Hindlimb muscle (tissue), 1 donor: ENCODE measurements at places on chromosomes 16 and 17. TPM values are rescaled to one million over a fixed set of nuclear protein-coding genes. Genes with fewer than 3 reads are reported as not detected.

Gene KRTAP9-4
- not detected for polyA plus RNA-seq

Gene KRTAP3-2
- 0.28 TPM for polyA plus RNA-seq

Gene PRSS8
- polyA plus RNA-seq: 0.48 TPM

Gene CASKIN1
- 3.1 TPM for polyA plus RNA-seq

Gene ABCA9
- polyA plus RNA-seq: 17.8 TPM

Gene NKD1
- polyA plus RNA-seq: 13.1 TPM

Gene FNDC8
- polyA plus RNA-seq: not detected

Gene YPEL2
- polyA plus RNA-seq: 16.5 TPM

DNA sequence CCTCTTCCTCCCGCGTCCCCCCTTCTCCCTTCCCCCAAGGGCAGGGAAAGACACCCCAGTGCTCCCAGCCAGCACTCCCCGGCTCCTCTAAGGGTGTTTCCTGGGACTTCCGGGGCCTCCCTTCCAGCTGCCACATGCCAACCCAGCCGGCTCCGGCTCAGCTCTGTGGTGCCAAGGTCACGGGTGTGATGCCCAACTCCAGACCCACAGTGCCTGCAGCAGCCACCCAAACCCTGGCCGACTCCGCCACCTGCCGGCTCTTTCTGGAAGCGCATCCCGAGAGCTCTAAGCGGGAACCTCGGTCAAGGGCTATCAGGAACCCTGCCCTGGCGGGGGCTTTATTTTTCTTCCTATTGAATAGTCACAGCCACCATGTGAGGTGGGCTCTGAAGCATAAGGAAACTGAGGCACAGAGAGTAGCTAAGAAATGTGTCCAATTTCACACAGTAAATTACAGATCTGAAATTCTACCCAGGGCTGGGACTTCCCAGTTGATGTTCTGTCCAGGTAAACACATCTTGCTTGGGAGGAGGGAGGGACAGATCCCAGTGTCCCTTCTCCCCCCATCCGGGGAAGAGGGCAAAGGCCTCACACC is 3.3 kb upstream of the PPP1R1B start:
- peak; percentile 69 for DNase-seq

DNA sequence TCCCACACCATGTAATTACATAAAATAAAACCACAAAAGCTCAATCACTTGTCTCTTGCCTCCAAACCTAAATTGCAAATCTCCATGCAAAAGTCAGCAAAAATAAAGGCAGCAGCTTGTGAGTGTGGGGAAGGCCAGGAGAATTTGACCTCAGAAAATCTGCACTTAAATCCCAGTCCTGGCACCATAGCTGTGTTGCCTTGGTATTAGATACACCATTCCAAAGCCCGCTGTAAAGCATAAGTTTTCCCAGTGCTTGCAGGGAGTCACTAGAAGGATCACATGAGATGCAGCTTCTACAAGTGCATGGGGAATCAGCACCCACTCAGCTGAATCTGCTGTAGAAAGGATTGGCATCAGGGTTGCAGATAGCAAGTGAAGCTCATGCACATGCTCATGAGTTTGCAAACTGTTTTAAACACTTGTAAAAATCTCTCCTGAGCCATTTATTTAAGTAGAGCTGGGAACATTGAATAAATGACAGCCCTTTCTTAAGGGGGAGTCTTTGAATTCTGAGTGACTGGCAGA is 495.0 kb upstream of the HSBP1 start:
- DNase-seq: no peak

GRCh38 chr16:46797501-46797900 is 33.5 kb downstream of the C16orf87 start:
- no peak for DNase-seq

- DNase-seq: no peak
These were observed 49.8 kb upstream of the USP7 start for GRCh38 chr16:9013508-9013864.

DNA sequence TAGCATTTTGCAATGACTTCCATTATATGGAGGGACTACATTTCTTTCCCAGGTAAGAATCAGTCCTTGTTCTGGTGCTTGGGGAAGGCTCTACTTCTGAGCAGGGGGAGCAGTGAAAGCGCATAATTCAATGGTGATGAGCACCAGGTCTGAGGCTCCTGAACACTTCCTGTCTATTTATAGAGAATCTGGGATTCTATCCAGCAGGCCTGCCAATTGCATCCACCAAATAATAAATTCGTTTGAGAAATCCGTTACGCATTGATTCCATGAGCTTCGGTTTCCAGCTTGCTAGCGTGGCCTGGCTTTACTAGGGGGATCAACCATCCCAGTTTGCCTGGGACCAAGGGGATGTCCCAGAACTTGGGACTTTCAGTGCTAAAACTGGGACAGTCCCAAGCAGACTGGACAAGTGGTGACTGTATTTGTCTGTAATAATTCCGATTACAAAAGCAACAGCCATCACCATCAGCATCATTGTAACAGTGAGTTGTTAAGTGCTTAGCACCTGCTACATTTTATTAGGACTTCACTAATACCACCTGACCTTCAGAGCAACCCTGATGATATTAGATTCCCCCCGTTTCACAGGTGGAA is 349.9 kb downstream of the MAF start:
- DNase-seq: peak; percentile 80

GRCh38 chr16:50610331-50611262 is 62.4 kb downstream of the NKD1 start:
- DNase-seq: peak; percentile 58

GRCh38 chr17:61360318-61360943 is 39.2 kb upstream of the TBX2 start:
- no peak for DNase-seq

- DNase-seq: no peak
These were observed 24.7 kb upstream of the TMC7 start for GRCh38 chr16:18959031-18959505.

- peak; percentile 92 for DNase-seq
These were observed 853 bp upstream of the PDK2 start for GRCh38 chr17:50094243-50094752.

- DNase-seq: no peak
These were observed 5.0 kb downstream of the HAS3 start for GRCh38 chr16:69110406-69110805.

DNA sequence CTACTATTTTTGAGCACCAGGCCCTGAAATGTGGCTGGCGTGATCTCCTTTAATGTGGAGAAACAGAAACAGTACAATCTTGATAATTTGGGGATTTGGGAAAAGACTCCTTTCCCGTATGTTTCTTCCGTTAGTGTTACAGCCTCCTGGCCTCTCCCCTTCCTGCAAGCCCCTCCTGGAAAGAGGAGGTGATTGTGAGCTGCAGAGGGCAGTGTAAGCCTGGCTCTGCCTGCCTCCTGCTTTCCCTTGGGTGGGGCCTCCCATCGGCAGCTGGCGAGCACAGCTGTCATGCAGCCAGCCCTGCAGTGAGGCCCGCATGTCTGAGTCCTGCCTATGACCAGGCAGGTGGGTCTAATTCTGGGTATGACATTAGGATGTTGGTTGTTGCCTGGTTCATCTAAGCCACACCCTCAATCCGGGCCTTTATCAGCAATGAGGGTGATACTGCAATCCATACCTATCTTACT is 48.7 kb upstream of the WSB1 start:
- DNase-seq: peak; percentile 83

DNA sequence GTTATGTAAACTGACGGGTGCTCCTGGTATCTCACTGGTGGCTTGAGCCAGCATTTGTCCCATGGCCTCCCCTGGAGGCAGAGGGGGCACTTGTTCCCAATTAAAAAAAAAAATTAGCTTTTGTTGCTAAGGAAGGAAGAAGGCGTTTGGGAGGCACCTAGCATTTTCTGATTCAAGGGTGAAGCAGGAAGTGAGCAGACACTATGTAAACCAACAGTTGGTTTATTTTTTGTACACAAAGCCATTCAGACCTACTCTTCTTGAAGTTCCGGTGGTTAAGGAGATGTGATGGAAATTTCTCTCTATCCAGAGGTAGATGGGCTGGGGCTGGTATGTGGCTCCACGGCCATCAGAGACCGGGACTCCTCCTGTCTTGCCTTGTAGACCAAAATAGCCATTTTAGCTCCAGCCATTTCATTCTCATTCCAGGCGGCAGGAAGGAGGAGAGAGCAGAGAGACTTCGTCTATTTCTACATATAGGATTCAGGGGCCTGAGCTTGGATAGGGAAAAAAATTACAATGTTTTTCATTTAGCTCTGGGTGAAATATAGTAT is 103.0 kb downstream of the SNX29 start:
- DNase-seq: no peak

- DNase-seq: no peak
These were observed 24.0 kb upstream of the RHBDL3 start for GRCh38 chr17:32241640-32242039.

GRCh38 chr17:78544881-78545755 is 32.1 kb downstream of the DNAH17 start:
- no peak for DNase-seq

DNA sequence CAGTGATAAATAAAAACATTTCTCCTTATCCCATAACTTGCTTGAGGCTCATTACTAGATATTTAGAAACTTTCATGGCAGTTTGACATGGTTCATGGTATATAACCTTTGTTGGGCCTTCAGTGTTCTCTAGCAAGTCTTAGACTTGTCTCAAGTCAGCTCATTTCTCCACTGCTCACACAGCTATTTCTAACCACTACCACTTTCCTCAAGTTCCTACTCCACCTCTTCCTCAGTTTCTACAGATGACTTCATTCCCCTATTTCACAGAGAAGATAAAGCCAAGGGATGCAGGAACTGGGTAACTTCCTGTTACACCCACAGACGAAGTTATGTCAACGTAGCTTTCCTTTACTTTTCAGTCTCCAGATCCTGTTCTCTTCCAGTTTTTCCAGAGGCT is 23.2 kb downstream of the NLK start:
- DNase-seq: no peak

GRCh38 chr16:78254841-78255240 is 155.4 kb downstream of the WWOX start:
- DNase-seq: no peak

DNA sequence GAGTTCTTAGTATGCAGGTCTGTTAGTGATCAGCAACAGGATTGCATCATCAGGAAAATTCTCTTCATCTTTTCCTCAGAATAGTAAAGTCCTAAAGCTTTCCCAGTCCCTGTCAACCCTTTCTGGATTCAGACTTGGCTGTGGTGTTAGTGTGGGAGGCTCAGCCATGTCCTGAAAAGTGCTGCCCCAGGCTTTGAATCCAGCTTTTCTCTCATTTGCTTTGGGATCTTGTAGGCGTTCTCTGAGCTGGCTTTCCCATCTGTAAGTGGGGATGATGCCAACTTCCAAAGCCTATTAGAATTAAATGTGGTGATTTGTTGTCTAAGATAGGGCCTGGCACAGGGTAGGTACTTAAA is 3.0 kb downstream of the ALKBH5 start:
- peak; percentile 55 for DNase-seq

- DNase-seq: no peak
These were observed 200.5 kb upstream of the NLRP1 start for GRCh38 chr17:5784791-5785190.

- peak; percentile 82 for DNase-seq
These were observed 1.3 kb upstream of the DNAI2 start for GRCh38 chr17:74272731-74273201.

GRCh38 chr17:29570521-29570920 is 2.0 kb downstream of the TP53I13 start:
- DNase-seq: no peak

- no peak for DNase-seq
These were observed 2100.7 kb downstream of the TP53TG3F start for GRCh38 chr16:35559911-35560636.

DNA sequence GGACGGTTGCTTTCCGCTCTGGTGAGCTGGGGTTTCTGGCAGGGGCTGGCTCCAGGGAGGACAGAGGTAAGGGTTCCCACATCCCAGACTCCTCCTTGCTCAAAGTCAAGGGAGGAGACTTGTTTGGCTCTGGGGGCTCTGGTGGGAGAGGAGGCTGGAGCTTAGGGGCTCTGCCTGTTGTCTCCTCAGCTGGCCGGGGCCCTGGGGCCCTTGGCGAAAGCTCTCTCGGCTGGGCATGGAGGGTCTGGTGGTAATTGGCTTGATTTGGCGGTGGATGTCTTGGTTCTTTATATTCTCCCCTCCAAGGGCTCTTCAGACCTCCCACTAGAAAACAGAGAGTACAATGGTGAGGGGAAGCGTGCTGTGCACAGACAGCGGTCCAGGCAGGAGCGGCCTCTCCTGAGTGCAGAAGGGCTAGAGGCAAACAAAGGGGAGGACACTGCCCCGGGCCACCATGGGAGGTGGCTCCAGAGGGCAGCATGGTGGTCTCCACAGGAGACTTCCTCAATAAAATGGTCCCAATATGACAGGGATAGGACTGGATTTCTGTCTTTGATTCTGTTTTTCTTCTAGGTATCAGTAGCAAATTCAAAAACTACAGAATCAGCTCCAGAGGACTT is 5.7 kb upstream of the SPATA32 start:
- no peak for DNase-seq

- no peak for DNase-seq
These were observed 9.3 kb upstream of the FAAP100 start for GRCh38 chr17:81561494-81561885.

DNA sequence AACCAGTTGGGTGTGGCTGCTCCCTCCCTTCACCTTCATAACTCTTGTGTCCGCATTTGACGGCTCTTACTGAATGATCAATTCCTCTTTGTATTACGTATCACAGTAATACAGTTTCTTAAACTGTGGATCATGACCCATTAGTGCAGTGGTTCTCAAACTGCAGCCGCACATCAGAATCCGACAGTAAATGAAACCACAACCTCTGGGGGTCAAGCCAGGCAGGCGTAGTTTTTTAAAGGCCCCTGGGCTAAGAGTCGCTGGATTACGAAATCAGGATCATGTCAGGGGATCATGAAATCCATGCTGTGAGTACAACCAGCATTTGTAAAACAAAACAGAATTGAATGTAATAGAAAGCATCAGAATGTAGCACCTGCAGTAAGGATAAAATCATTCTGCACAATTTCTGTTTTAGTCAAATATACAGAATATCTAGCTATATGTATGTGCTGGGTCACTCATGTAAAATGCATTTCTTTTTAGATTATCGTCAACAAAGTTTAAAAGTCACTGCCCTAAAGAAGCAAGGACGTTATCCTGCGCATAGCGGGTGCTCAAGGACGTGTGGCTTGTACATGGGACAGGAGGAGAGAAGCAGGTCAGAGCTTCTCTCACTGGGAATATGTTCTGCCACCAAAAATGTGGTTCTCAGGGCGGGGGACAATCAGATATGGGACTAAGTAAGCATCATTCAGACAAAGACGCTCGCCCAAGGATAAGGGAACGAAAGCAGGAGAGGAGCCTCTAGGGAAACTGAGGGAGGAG is 113.1 kb downstream of the ZFHX3 start:
- no peak for DNase-seq

DNA sequence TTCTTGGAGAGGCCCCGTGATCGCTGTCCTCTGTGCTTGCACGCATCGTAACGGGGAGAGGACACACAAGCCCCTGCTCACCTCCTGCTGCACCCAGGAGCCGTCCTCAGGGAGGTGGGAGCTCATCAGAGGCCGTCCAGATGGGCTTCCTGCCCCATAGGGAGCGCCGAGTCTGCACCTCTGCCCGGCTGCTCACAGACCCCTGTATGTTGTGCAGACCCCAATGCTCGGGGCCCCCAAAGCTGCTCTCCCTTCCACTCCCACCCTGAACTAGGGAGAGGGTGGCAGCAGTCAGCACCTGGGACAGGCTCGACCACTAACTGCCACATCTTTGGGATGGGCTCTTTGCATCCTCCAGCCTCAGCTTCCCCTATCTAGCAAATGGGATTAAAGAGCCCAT is 4.4 kb upstream of the ZNF469 start:
- no peak for DNase-seq
